ENCODE measurements at places on chromosomes 3 and 15.

GRCh38 chr3:40583691-40584090 is 58.9 kb downstream of the ZNF621 start:
- no peak for DNase-seq

- DNase-seq: no peak
Observed at GRCh38 chr3:194893121-194893987, 207.7 kb downstream of the FAM43A start.

- no peak for DNase-seq
Observed at GRCh38 chr3:18252578-18252977, 172.6 kb downstream of the SATB1 start.

DNA sequence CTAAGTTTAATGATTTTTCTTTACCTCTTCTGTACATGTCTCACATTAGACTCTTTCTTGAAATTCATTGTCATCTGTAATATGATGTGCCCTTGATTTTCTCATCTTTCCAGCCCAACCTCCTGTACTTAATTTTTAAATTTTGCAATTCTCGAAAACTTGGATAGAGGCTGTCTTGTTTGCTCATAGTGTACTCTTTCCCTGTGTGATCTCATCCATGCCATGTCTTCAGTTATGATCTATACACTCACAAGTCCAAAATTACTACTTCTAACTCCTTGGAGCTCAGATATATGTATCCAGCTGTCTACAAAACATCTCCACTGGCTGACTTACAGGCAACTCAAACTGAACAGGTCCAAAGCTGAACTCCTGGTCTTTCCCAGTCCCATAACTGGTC is 42.2 kb downstream of the CD200 start:
- no peak for DNase-seq

DNA sequence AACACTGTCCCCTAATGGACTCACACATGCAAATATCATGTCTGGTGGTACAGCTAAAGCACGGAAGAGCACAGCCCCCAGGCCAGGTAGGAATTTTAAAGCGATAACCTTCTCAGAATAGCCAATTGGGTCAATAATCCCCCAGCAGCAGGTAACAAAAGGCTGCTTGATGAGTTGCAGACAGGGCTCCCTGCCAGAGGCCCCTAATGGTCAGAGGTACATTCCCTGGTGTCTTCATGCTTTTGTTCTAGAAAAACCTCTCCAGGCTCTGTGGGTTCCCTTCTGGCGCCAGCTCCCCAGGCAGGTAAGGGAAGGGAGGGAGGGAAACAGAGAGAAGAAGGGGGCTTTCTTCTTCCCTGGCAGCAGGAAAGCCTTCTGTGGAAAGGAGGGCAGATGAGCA is 43.4 kb upstream of the PRTG start:
- DNase-seq: no peak

DNA sequence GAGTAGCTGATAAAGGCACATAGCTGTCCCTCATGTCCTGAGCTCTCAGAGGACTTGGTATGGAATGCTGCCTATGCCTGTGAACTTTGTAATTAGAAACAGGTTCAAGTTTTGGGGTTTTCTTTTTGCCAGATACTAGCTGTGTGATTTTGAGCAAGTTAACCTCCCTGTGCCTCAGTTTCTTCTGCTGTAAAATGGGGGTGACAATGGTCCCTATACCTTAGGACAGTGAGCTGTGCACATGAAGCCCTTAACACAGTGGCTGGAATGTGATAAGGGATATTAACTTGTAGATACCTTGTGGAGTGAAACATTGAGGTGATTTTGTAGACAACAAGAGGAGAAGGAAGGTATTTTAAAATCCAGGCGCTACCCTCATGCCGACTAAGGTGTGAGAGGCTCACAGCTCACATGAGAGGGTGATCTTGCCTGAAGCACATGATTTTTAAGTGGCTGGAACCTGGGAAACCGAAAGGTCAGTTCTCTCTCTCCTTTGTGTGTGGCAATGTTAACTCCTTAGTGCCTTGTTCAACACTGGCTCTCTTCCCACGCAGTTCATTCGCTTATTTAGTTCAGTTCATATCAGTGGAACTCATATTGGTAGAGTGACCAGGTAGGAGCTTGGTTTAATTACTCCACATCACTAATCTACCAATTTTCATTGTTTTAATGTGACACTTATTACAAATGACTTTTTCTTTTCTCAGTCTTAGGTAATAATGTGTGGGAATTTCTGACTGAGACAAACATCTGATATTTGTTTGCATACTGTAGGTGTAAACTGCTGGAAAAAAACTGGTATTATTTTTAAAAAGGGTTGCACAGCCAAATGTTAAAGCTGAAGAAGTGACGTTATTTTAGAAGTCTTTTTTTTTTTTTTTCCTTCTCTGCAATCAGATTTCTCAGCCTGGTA is 236.2 kb downstream of the ITPR1 start:
- no peak for DNase-seq

- DNase-seq: no peak
Observed at GRCh38 chr3:59839810-59840515, 790.1 kb upstream of the CFAP20DC start.

- DNase-seq: no peak
Observed at GRCh38 chr3:195738274-195739044, 17.7 kb downstream of the MUC20 start.

DNA sequence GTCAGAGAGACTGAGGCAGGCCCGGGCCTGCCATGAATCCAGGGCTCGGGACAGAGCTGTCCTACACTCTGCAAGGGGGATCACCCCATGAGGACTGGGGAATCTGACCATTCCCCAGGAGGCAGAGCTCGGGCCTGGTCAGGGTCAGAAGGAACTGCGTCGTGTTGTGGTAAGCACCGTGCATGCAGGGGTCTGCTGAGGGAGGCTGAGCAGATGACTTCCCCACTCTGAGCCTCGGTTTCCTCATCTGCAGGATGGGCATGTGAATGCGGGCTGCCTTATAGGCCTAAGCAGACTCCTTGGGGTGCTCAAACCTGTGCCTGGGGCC is 61.6 kb upstream of the IQSEC1 start:
- DNase-seq: no peak

DNA sequence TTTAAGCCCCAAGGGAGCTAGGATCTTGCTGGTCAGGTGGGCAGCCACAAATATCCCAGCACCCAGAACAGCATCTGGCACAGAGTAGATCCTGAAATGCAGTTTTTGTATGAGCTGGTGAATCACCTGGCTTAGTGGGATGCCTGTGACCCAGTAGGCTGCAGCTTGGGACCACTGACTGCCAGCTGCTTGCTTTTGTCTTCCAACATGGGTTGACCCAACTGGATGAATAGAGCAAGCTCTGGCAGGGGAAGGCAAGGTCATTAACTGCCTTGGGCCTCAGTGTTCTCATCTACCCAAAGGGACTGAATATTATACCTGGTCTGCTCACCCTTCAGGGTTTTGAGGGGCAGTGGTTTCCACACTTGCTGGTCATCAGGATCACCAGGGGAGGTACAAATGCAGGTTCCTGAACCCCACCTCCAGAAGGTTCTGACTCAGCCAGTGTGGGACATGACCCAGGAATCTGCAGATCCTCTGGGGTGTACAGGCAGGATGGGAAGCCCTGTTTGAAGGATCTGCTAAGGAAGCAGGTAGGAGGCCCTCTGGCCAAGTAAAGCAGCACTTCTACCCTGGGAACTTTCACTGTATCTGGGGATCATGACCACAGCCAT is 55.4 kb downstream of the ITGA11 start:
- DNase-seq: no peak

- DNase-seq: no peak
Observed at GRCh38 chr3:114900908-114901307, 246.2 kb downstream of the ZBTB20 start.

- no peak for DNase-seq
Observed at GRCh38 chr15:59419170-59419569, 18.8 kb upstream of the FAM81A start.

GRCh38 chr3:197802779-197803459 is 11.9 kb downstream of the LRCH3 start:
- no peak for DNase-seq

- no peak for DNase-seq
Observed at GRCh38 chr15:53694476-53694874, 65.0 kb downstream of the WDR72 start.

DNA sequence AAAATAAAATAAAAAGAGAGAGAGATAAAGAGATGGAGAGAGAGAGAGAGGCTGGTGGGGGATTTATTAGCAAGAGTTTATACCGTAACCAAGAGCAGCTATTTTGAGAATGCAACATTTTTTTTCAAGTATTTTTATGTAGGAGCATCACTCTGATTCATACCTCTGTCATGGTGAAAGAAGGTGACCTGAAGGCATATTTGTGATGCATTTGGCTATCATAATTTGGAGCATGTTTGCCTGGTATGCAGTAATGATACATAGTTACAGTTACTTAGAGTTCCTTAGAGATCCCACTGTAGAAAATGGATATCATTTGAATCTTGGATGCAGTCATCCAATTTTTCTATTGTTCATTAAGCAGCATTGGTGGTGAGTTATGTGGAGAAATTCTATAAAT is 1472.4 kb downstream of the SI start:
- no peak for DNase-seq

- no peak for DNase-seq
Observed at GRCh38 chr3:55423782-55424181, 63.3 kb downstream of the WNT5A start.

DNA sequence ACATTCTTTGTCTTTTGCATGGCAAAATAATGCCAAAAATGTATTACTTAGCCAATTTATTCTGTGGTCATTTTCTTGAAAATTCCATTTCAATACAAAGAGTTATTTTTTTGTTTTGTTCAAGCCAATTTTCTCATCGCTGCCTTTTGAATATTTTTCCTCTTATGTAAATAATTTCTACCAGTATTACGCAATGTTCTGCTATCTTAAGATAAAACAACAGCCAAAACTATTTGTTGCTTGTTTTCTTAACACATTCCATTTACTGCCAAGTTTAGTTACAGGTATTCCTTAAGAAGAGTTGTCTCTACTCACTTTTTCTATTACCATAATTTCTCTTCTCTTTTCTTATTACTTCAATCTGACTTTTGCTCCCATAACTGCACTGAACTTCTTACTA is 163.1 kb downstream of the ROBO1 start:
- no peak for DNase-seq

DNA sequence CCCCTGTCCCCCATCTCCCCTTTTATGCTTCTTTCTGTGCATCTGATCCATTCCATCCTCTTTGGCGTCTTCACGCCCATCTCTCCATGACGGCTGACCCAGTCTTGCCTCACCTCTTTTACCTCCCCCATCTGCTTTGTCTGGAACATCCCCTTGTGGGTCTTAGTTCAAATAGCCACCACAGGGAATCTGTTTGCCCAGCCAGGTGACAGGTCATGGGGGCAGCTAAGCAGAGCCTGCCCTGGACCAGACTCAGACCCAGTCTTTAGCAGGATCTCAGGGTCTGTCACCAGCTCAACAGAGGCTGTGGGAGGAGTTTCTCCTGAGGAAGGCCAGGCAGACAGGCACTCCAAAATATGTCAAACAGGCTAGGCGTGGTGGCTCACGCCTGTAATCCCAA is 28.1 kb downstream of the COLQ start:
- DNase-seq: no peak

DNA sequence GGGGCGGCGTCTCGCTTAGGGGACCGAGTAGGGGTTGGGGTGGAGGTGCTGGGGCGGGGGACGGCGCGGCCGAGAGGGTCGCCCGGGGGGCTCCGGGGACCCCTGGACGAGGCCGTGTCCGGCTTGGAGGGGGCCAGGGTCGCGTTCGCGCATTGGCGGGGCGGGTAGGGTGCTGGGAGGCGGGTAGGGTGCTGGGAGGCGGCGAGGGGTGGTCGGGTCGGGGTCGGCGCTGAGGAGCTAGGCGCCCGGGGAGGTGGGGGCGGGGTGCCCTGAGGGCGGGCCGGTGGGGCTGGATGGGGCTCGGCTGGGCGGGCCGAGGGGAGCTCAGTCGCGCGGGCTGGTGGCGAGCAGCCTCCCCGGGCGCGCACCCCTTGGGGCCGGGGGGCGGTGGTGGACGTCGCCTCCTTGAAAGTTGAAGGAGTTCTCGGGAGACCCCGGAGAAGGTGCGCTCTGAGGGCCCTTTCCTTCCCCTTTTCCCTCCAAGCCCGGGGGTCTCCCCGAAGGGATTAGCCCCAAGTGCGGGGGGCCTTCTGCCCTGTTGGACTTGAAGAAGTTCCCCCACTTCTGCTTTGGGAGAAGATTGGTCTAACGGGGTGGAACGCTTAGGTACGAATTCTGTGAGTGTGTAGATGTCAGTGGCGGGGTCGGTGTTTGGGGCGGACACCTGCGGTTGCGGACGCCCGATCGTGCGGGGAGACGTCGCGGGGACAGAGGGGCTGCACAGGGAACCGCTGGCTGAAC is 543 bp downstream of the MEF2A start:
- DNase-seq: peak; percentile 6

DNA sequence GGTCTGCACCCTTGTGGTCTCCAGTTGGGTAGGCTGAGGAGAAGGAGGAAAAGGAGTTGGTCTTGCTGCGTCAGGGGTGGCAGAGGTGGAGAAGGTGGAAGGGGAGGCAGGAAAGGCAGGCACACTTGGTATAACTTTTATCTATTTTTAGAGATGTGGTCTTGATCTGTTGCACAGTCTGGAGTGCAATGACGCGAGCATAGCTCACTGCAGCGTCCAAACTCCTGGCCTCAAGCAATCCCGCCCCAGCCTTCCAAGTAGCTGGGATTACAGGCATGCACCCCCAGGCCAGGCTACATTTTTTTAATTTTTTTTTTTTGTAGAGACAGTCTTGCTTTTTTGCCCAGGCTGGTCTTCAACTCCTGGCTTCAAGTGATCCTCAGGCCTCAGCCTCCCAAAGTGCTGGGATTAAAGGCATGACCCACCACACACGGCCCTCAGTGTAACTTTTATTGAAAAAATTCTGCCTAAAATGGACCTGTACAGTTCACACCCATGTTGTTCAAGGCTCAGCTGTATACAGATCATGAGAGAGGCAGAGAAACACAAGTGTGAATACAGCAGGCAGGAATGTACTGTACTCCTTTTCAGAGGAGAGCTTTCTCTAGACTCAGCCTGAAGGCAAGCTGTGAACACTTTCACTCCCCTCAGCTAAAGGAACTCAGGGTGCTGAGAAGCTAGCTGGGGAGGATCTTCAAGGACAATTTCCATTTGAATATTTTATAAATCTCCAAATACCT is 2.1 kb upstream of the RHOV start:
- no peak for DNase-seq

DNA sequence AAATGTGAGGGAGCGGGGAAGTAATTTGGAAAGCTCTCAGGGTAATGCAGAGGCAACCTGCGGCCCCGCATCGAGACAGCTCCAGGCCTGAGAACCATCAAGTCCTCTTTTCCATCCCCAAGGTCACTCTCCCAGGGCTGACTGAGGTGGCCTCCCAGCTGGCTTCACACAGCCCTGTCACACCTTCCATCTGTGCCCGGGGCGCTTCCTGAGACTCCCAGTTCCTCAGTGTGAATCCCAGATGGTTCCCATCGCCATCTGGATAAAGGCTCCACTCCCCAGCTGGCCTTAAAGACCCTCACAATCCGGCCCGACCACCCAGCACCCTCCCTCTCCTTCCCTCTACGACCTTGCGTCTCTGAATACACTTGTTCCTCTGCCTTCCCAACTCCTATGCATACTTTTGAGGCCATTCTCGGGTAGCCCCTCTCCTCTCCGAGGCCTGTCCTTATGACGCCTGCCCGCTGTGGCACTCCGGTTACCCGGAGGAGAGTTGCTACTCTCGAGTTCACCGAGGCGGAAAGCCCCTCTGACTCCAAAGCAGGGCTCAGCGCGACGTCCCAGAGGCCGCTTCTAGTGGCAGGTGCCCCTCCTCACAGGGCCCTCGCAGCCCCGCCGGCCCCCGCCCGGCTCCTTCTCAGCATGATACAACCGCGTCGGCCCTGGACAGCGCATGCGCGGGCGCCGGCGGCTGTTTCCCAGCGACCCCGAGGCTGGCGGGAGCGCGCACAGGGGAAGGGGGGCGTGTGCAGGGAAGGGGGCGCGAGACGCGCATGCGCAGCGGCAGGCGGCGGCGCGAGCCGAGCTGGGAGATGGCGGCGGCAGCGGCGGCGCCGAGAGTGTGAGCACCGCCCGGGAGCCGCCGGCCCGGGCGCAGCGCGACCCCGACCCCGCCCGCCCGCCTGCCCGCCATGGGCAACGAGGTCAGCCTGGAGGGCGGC is at the start of gene BSN:
BSN (plus strand) TSS at position 786 of the 941 bp plus-strand sequence; CDS start at position 912, 126 bp downstream.
- DNase-seq: peak; percentile 71

Measured in stimulated activated CD4-positive, alpha-beta T cell treated with anti-CD3 and anti-CD28 coated beads, Interleukin-1b, Interleukin-23, amount 100 ng/mL, for 1 hour (primary cell).